ENCODE measurements at places on chromosomes 11 and 22.
A peak's percentile ranks its signal among the peaks of the same experiment; 100 is the strongest.

DNA sequence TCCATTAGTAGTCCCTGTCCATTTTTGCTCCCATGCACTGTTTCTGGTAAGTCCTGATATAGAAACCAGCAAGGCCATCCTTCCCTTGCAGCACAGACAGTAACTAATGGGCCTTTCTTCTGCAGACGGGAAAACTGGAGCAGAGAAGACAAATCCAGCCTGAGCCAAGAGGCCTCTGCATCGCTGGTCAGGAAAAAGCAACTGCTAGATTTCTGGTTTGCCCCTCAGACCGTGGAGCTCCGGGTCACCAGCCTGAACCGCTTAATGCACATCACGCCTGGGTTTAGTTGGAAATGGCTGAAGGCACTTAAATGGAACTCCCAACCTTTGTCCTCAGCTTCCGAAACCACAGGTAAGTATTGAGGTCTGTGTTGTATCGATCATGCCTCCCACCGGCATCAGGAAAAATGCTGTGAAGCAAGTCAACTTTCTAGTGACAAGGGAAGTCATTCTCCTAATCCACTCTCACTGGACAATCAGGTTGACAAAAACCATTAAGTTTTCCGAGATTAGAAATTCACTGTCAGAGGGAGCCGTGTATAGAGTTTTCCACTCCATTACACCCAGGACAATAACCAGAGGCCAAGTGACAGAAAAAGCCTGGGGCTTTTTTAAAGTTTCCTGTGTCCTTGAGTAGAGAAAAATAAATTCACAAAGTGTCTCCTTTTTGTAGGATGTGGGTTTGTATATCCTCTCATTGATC, 14.8 kb upstream of the LMO2 start:
- no peak for DNase-seq

DNA sequence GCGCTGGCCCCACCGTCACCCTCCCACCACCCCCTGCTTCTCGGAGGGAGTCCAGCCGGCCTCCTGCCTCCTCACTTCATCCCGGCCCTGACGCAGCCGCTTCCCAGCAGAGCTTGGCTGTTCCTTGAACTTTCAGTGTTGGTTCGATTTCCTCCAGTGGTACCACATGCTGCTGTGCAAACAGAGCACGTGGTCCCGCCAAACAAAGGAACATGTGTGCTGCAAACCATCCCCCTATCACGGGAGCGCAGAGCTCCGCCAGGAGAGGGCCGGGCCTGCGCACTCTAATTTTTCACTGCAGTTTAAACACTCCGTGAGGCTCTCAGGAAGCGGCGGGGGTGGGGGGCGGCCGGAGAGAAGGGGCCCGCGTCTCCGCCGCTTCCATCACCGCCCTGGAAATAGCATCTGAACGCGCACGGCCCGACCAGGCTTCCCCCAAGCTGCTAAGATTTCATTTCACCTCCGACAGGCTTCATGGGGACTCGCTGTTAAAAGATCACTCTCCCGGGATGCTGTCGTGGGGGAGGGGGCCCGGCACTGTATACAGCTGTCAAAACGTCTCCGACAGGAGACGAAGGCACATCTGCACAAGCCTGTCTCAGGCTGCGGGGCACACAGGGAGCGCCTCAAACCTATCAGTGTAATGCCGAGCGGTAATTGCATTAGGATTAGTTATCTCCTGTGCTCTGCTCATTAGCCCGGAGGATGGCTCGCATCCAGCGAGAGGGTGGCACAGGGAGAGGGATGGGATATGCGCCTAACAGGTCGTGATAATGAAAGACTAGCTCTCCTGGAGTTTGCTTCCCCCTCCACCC, 269.9 kb upstream of the SORL1-AS1 start:
- DNase-seq: peak; percentile 7

GRCh38 chr11:126627421-126627820, 271.9 kb downstream of the ST3GAL4 start:
- DNase-seq: no peak

- DNase-seq: no peak
These were observed at the start of gene SYNGR1 for GRCh38 chr22:39349967-39350726. Gene SYNGR1, plus strand, starts transcription at chr22:39349991. Its CDS starts 20 bp downstream, at chr22:39350011.

GRCh38 chr22:25447067-25447685, 117.3 kb upstream of the GRK3 start:
- no peak for DNase-seq

- DNase-seq: no peak
These were observed 17.4 kb downstream of the UBASH3B start for GRCh38 chr11:122672892-122673291.

GRCh38 chr11:94731880-94732601, 36.1 kb upstream of the AMOTL1 start:
- DNase-seq: no peak

DNA sequence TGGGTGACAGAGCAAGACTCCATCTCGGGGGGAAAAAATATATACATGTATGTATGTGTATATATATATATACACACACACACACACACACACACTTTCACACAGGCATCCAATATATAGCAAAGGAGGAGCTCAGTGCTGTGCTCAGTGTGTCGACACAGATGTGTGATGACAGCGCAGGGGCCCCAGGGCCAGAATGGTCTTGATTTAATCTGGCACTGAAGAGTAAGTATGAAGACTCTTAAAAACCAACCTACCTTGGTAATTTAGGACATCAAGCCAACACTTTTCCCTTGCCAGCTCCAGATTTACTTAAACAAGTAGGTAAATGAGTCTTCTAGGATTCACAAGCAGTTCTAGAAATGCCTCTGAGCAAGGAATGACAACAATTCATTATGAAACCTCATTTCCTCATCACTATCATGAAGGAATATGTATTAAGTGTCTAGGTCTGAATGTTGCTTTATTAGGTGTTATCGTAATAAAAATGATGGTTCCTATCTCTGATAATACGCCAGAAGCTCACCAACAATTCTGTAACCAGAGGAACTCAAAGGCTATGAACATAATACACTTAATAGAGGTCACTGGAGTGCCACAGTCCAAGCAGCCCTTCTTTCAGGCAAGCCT, 71.5 kb downstream of the SGSM3 start:
- no peak for DNase-seq

DNA sequence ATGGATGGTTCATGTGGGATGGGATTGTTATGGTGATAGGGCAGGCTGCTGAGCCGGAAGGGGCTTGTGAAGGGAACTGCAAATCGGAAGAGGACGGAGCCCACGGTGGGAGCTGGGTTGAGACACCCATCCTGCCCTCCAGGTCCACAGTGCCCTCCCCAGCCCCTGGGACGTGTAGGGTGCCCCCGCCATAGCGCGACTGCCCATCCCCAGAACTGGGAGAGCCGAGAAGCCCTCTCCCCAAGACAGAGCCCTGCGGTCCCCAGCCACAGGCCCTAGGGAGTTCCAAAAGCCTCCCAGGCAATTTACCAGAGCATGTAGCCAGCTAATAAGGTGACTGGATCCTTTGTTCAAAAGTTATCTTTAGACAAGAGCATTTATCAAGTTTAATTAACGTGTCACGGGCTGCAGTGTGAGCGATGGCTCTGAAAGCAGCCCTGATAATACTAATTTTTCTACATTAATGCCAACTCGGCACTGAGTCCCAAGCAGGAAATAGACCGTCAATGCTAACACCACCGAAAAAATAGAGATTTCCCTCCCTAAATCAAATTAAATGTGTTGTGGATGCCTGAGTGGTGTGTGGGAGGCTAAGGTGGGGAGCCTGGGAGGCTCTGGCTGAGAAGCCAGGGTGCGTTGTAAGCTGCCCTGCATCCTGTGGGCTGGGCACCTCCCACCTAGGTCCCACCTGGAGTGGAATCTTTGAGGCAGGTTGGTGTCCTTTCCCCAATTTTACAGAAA, 76.8 kb upstream of the RTL6 start:
- DNase-seq: no peak

DNA sequence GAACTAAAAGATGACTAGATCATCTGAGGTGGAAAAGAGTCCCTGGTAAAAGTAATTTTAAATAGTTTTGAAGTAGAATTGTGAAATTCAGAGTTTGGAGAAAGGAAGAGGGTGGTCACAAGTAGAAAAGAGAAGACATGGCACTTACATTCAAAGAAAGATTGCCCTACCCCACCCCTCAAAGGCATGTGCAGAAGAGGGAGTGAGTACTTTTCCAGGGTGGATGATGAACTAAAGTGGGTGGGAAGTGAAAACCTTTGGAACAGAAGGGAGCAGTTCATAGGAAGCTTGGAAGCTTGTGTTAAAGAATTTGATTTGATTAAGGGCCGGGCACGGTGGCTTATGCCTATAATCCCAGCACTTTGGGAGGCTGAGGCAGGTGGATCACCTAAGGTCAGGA, 23.6 kb downstream of the SREBF2 start:
- no peak for DNase-seq

- DNase-seq: no peak
These were observed 21.7 kb downstream of the CD5 start for GRCh38 chr11:61123775-61124571.

DNA sequence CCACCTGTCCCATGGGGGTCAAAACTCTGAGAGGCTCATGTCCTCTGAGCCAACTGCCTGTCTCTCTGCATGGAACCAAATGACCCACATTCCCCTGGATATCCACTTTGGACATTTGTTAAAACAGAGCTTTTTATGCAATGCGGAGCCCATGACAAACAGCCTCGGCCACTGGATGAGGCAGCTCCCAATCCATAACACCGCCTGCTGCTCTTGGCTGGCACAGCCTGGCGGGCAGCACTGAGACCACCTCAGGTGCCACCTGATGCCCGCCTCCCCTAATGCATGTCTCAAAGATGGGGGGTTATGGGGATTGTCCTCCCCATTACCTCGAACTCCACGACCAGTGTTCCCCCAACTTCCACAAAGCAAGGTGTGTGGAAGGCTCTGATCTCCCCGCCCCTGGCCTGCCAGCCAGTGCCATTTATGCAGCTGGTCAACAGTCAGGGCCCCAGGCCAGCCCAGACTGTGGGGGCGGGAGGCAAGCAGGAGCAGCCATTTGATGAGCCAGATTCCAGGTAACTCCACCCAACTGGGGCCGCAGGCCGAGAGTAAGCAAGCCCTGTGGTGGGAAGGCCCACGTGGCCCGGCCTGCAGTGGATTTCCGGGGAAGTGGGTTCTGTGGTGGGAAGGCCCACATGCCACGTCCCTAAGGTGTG, 84.2 kb downstream of the PHF21B start:
- no peak for DNase-seq

DNA sequence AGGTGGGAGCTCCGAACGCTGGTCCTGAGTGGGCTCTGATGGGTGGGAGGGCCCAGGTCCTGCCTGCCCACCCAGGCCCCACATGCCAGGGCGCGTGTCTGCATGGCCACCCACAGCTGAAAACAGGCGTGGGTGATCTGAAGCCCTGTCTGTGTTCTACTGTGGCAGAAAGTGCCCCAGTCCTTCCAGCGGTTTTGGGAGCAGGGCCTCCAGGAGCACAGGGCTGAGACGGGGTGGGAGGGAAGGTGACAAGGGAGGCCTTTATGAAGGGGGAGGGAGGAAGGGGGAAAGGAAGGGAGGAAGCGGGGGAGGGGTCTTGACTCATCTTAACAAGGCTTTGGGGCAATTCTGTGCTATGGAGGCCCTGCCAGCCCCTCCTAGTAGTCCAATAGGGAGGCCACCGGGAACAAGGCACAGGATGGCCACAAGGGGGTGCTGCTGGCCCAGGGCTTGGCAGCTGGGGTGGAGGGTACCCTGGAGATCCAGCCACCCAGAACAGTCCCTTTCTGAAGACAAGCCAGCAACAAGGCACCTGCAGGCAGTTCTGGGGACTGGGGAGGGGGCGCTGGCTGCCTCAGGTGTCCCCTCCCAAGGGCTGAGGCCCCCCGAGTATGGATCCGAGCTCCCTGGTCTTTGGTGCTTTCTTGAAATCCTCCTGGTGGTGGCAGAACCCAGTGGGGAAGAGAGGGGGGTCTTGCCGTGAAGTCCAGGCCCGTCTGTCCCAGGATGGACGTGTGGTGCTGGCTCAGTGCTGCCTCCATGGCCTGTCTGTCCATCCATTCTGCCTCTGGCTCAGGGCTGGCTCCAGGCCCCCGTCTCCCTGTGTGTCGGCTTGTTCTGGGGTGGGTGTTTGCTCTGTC, 6.3 kb upstream of the FADS3 start:
- DNase-seq: no peak

GRCh38 chr11:92362989-92363388, 138.4 kb downstream of the FAT3 start:
- no peak for DNase-seq

DNA sequence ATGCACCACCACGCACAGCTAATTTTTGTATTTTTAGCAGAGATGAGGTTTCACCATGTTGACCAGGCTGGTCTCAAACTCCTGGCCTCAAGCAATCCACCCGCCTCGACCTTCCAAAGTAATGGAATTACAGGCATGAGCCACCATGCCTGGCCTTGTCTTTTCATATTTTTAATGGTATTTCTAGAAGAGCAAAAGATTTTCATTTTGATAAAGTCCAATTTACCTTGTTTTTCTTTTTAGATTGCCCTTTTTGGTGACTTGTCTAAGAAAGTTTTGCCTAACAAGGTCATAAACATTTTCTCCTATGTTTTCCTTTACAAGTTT, 45.5 kb upstream of the MICAL2 start:
- DNase-seq: no peak

- no peak for DNase-seq
These were observed 16.2 kb downstream of the PHLDA2 start for GRCh38 chr11:2913019-2913431.

DNA sequence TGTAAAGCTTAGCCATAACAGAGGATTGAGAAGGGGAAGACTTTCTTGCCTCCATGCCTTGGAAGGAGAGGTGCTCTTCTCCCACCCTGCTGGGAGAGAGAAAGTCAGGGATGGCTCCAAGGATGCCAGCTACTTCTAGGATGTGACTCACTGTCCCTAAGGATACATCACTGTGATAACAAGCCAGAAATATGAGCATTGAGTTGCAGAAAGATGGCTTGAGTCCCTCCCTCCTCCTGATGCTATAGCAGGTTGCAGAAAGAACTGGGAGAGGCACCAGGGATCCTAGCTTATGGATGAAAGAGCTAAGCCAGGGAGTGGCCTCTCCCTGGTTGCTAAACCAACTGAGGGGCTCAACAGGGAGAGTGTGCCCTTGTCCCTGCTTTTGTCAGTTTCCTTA, 27.8 kb upstream of the FJX1 start:
- no peak for DNase-seq

DNA sequence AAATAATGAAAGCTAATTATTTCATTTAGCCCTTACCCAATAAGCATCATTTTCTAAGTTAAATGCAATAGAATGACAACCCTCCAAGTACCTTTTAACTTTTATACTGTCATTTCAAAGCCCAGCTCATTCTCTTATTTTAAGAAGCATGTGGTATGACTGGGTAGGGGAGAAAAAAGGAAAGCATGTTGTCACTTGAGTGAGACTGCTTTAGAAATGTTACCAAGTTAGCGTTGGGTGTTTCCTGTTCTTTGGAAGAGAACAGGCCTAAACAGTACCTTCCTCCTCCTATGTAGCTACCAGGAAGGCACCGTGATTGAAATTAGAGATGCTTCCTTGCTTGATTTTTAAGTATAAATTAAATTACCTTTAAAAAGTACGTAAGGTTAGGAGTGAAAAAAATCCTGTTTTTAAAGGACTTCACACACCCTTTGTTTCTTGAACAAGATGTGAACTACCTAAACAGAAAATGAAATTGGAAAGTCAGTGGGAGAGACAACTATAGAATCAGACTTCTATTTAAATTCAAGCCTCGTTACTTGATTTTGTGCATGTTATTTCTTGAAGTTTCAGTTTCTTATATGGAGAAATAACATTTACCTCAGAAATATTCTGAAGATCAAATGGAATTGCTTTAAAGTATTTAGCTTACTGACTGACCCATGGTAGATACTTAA, 741 bp upstream of the CNTF start:
- no peak for DNase-seq

- no peak for DNase-seq
These were observed 115.5 kb upstream of the ISX start for GRCh38 chr22:34950489-34950888.

GRCh38 chr11:117199053-117199915, at the start of gene TAGLN:
Gene TAGLN, plus strand, starts transcription at chr11:117199370. Its CDS starts 3,644 bp downstream, at chr11:117203014.
- no peak for DNase-seq

GRCh38 chr11:40514124-40514523, 945.3 kb downstream of the LRRC4C start:
- no peak for DNase-seq

Data from NCI-H1436 treated with DMSO at 0.1 percent for 48 hours (cell line).